MCF 10A (cell line): ENCODE measurements at places on chromosomes 3 and 15. TPM values are rescaled to one million over a fixed set of nuclear protein-coding genes. Genes with fewer than 3 reads are reported as not detected.

DNA sequence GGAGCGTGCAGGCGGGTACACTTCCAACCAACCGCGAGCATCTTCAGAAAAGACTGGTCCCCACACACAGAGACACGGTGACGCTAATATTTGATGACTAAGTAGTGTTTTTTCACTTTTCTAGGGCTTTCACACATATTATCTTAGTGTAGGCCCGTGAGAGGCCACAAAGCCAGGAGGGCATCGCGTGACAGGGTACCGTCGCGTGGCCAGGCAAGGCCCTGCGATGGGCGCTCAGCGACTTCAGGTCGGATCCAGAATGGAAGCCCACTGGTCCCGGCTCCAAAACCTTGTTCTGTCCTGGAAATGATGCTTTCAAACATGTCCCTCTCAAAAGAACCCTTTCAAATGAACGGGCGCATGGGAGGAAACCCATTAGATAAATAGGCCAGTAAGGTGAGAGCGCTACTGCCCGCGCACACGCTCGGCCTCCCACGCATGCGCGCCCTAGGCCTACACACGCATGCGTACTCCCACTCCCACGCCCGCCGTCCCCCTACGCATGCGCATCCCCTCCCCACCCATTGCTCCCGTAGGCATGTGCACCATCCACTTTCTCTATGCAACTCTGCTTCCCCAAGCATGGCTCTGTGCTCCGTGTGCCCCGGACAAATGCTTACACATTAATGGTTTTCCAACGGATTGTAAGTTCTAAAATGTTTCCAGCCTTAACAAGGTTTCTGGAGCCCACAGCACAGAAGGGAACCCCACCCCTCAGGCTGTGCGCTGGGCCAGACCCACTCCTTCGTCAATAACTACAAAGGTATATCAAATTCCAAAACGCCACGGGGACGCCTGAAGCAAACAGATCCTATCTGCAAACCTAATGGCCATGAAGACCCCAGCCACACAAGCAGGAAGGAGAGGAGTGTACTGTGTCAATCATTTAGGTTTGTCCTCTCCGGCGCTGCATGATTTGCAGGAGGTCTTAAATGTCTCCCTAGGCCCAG lies 72.1 kb downstream of the OCA2 start:
- no peak for DNase-seq

DNA sequence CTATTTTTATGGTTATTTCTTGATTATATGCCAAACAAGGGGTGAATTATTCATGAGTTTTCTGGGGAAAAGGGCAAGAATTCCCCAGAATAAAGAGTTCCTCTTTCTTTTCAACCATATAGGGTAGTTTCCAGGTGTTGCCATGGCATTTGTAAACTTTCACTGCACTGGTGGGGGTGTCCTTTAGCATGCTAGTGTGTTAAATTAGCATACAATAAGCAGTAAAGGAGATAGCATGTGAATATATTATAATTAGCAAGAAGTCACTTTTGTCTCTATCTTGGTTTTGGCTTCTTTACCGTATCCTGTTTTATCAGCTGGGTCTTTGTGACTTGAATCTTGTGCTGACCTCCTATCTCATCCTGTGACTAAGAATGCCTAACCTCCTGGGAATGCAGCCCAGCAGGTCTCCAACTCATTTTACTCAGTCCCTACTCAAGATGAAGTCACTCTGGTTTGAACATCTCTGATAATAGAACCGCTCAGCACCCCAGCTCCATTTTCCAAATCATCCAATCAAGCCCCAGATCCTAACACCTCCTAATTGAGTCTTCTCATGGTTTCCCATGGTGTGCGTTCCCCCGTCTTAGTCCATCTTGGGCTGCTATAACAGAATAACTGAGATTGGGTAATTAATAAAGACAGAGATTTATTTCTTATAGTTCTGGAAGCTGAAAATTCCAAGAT lies 3.4 kb upstream of the SELENOT start:
- DNase-seq: peak; percentile 20

GRCh38 chr3:173037840-173038483 lies 103.1 kb downstream of the SPATA16 start:
- DNase-seq: no peak

- DNase-seq: no peak
These were observed 103.3 kb upstream of the GOLGA6L6 start for GRCh38 chr15:20644896-20645295.

DNAH12 gene
- total RNA-seq: 0.47 and 0.58 TPM in 2 replicates

GRCh38 chr3:69091389-69092029 lies 6.8 kb downstream of the ARL6IP5 start:
- DNase-seq: no peak

MST1 gene
- 16.3 and 18.2 TPM in 2 replicates for total RNA-seq

DNA sequence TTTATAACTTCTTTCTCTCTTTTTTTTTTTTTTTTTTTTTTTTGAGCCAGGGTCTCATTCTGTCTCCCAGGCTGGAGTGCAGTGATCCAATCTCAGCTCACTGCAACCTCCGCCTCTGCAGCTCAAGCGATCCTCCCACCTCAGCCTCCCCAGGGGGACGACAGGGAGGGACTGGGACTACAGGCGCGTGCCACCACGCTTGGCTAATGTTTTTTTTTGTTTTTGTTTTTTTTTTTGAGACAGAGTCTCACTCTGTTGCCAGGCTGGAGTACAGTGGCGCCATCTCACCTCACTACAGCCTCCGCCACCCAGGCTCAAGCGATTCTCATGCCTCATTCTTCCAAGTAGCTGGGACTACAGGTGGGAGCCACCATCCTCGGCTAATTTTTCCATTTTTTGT lies 17.7 kb upstream of the PRKCI start:
- DNase-seq: no peak

CCDC191 gene
- total RNA-seq: 3.8 and 5.2 TPM in 2 replicates

DNA sequence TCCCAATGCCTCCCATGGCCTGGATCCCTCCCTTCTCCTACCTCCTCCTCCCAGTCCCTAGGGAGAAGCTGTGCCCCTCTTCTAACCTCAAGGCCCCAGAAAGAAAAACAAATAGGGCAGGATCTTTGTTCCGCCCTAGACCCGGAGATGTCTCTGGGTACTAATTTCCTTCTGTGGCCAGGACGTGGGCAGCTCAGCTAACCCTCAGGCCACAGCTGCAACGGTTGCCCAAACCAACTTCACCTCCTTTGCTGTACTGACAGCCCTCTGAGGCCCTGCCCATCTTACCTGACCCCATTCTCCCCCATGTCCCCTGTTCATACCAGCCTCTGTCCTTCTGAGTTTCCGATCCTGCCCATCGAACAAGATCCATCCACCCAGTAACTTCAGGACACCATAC lies 70.7 kb downstream of the SRGAP3 start:
- no peak for DNase-seq

GRCh38 chr3:12898965-12899755 lies 57.8 kb upstream of the RPL32 start:
- DNase-seq: no peak

GRCh38 chr3:101890716-101891115 lies 41.4 kb downstream of the NFKBIZ start:
- DNase-seq: no peak
